ENCODE measurements at places on chromosomes 2 and 18. TPM values are rescaled to one million over a fixed set of nuclear protein-coding genes. Genes with fewer than 3 reads are reported as not detected.

Gene RTKN
- total RNA-seq, result 51.9 TPM

Gene PPIG
- total RNA-seq, result 33.8 TPM

Gene MC4R
- not detected for total RNA-seq

Gene TNS1
- total RNA-seq, result 0.50 TPM

Gene DCDC2C
- total RNA-seq, result not detected

Gene SLC19A3
- 0.36 TPM for total RNA-seq

Gene KIF3C
- total RNA-seq, result 1.7 TPM

Gene QPCT
- 16.1 TPM for total RNA-seq

Gene ALK
- 0.14 TPM for total RNA-seq

Gene CDH2
- 0.34 TPM for total RNA-seq

Gene PPP1R1C
- total RNA-seq, result 0.68 TPM

Gene ASXL3
- 0.14 TPM for total RNA-seq

Gene GNLY
- total RNA-seq, result not detected

Gene CNRIP1
- not detected for total RNA-seq

Data from nasal cavity respiratory epithelium epithelial cell of viscerocranial mucosa (primary cell).